Gastroesophageal sphincter (tissue), 4 donors: ENCODE measurements at places on chromosomes 12 and 14. TPM values are rescaled to one million over a fixed set of nuclear protein-coding genes. Genes with fewer than 3 reads are reported as not detected.

Gene NPAS3
- total RNA-seq = 2.3 TPM

Gene CABP1
- total RNA-seq = 3.0 TPM

Gene DYRK2
- 39.3 TPM for total RNA-seq

Gene IKZF4
- total RNA-seq = 5.8 TPM

Gene RND1
- total RNA-seq = not detected

Gene SPIC
- not detected for total RNA-seq

Gene RPS29
- total RNA-seq = 8,808 TPM

Gene UBR7
- total RNA-seq = 32.4 TPM

Gene SLC15A4
- total RNA-seq = 49.3 TPM

Gene GPHB5
- total RNA-seq = not detected

Gene RPAP3
- total RNA-seq = 17.0 TPM

Gene PAX9
- total RNA-seq = 1.6 TPM

Gene DACT1
- total RNA-seq = 3.9 TPM

Gene ZNF839
- 6.5 TPM for total RNA-seq

Gene BIN2
- total RNA-seq = 1.6 TPM

Gene ARHGEF25
- 124 TPM for total RNA-seq

Gene SCN8A
- 0.69 TPM for total RNA-seq

Gene TMEM120B
- 7.6 TPM for total RNA-seq

Gene PTCSC3
- total RNA-seq = not detected

Gene CNTN1
- 193 TPM for total RNA-seq

Gene DHRS2
- not detected for total RNA-seq

Gene SMCO2
- not detected for total RNA-seq

Gene OTOGL
- 1.7 TPM for total RNA-seq

Gene LRIG3
- total RNA-seq = 122 TPM

Gene GPD1
- 0.72 TPM for total RNA-seq

Gene WNT1
- total RNA-seq = not detected

Gene PRR13
- total RNA-seq = 54.2 TPM

Gene C14orf132
- 76.4 TPM for total RNA-seq

Gene INSM2
- total RNA-seq = not detected

Gene KRT82
- total RNA-seq = not detected

Gene BCDIN3D
- 3.9 TPM for total RNA-seq

Gene ASPG
- total RNA-seq = 1.1 TPM

Gene CEBPE
- not detected for total RNA-seq

Gene DPPA3
- not detected for total RNA-seq

Gene RTL1
- not detected for total RNA-seq

Gene ZNF385A
- 7.5 TPM for total RNA-seq

Gene PLEKHH1
- 1.8 TPM for total RNA-seq

Gene ANO4
- total RNA-seq = 0.13 TPM

Gene CLEC2A
- total RNA-seq = not detected

Gene RARG
- total RNA-seq = 15.6 TPM

Gene SLC17A8
- total RNA-seq = not detected

Gene LRTM2
- total RNA-seq = not detected

Gene PMCH
- not detected for total RNA-seq

Gene SOAT2
- total RNA-seq = not detected

Gene TEX52
- not detected for total RNA-seq

Gene ACIN1
- total RNA-seq = 55.7 TPM

Gene LUM
- 51.3 TPM for total RNA-seq

Gene HEATR5A
- 33.8 TPM for total RNA-seq

Gene HOXC10
- not detected for total RNA-seq

Gene CLEC1B
- not detected for total RNA-seq

Gene PLCZ1
- not detected for total RNA-seq

Gene MYO1H
- not detected for total RNA-seq

Gene KRT72
- total RNA-seq = not detected

Gene CMA1
- 0.93 TPM for total RNA-seq

Gene UBE2N
- total RNA-seq = 64.2 TPM

Gene ACOT2
- 106 TPM for total RNA-seq

Gene SYNDIG1L
- total RNA-seq = 0.47 TPM

Gene ASCL1
- 0.54 TPM for total RNA-seq

Gene CIT
- total RNA-seq = 5.8 TPM
